ENCODE measurements at places on chromosomes 7 and 10.

- no peak for DNase-seq
- H3K27me3 ChIP-seq: peaks cover 15% of the 10 kb centered on the region
- H3K4me1 ChIP-seq: no peaks in the 10 kb centered on the region
- H3K4me3 ChIP-seq: no peak overlapping the region
- no peaks in the 10 kb centered on the region for H3K36me3 ChIP-seq
These were observed 169.0 kb upstream of the GPR26 start for GRCh38 chr10:123496996-123497660.

- H3K4me3 ChIP-seq: no peak overlapping the region
- no peaks in the 10 kb centered on the region for H3K36me3 ChIP-seq
- H3K27me3 ChIP-seq: no peaks in the 10 kb centered on the region
These were observed 19.4 kb downstream of the PON3 start for GRCh38 chr7:95376632-95377400.

DNA sequence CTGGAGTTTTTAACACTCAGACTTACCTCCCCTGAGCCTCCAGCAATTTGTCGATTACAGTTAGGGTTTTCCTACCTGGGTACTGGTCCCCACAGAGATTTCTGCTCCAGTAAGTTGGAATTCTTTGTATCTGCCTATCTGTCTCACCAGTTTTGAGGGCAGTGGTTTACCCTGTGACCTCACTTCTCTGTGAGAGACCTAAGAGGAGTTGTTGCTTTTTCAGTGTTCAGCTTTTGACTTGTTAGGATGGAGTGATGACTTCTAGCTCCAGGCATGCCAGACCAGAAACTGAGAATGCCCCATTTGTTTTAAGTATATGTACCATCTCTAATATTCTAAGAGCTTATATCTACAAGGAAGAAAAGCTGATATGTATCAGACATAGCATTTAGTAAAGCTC lies 42.9 kb downstream of the CSGALNACT2 start:
- no peak for DNase-seq
- no peak overlapping the region for H3K4me3 ChIP-seq
- H3K4me1 ChIP-seq: no peaks in the 10 kb centered on the region
- H3K36me3 ChIP-seq: peaks cover 73% of the 10 kb centered on the region

DNA sequence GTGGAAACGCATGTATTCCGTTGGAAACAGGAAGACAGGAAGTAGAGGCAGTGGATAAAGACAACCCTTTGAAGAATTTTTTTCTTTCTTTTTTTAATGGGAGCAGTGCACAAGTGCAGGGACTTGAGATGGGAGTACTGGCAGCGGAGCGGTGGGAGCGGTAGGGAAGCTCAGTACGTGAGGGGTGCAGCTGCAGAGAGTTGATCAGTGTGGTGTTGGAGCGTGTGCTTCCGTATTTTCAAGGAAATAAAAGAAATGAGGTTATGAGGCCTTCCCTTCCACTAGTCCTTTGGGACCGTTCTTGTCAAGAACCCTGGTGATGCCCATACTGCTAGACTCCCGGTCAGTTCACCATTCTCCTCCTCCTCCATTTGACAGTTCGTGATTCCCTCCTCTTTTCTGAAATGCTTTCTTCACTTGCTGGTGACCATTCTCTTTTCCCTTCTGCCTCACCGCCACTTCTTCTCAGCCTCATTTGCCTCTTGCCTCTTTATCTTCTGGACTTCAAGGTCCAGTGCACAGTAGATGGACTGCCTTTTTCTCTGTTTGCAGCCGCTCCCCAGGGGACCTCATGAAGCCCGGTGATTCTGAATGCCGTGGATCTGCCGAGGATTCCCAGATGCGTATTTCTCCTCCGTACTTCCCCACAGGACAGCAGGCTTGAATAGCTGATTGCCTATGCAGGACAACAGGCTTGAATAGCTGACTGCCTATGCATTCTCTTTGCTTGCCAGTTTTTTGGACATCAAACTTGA lies 39.1 kb upstream of the TMEM236 start:
- no peak overlapping the region for H3K4me3 ChIP-seq
- H3K27me3 ChIP-seq: no peaks in the 10 kb centered on the region
- no peak for DNase-seq

GRCh38 chr10:119762805-119763798 lies 37.3 kb downstream of the INPP5F start:
- no peaks in the 10 kb centered on the region for H3K27me3 ChIP-seq
- no peak for DNase-seq
- H3K36me3 ChIP-seq: no peaks in the 10 kb centered on the region
- H3K4me1 ChIP-seq: no peaks in the 10 kb centered on the region

GRCh38 chr10:71754562-71754961 lies 18.8 kb downstream of the VSIR start:
- H3K27ac ChIP-seq: 0 out of 2 replicates have a peak overlapping the region, but pooled peaks have one; percentile 16
- H3K4me1 ChIP-seq: peaks cover 59% of the 10 kb centered on the region
- no peaks in the 10 kb centered on the region for H3K27me3 ChIP-seq
- H3K4me3 ChIP-seq: no peak overlapping the region

DNA sequence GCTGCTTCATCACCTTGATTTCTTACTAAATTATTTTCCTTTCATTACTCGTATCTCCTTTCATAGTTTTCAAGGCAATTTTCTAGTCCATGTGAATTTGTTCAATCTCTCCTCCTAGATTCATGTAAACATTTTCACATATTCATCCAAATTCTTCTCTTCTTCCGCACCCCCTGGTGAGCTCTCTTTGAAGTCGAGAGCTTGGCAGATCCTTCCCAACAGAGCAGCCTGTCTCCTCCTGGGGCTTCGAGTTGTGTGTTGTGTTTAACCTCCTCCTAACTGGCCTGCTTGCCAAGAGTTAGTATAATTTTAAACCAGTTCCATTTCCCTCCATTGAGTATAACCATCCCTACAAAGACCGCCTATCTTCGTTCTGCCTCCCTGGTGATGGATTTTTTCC lies 272.4 kb upstream of the CELF2 start:
- no peak overlapping the region for H3K4me3 ChIP-seq
- H3K27me3 ChIP-seq: no peaks in the 10 kb centered on the region
- no peak overlapping the region for H3K27ac ChIP-seq
- H3K4me1 ChIP-seq: no peaks in the 10 kb centered on the region
- H3K36me3 ChIP-seq: no peaks in the 10 kb centered on the region
- DNase-seq: no peak

DNA sequence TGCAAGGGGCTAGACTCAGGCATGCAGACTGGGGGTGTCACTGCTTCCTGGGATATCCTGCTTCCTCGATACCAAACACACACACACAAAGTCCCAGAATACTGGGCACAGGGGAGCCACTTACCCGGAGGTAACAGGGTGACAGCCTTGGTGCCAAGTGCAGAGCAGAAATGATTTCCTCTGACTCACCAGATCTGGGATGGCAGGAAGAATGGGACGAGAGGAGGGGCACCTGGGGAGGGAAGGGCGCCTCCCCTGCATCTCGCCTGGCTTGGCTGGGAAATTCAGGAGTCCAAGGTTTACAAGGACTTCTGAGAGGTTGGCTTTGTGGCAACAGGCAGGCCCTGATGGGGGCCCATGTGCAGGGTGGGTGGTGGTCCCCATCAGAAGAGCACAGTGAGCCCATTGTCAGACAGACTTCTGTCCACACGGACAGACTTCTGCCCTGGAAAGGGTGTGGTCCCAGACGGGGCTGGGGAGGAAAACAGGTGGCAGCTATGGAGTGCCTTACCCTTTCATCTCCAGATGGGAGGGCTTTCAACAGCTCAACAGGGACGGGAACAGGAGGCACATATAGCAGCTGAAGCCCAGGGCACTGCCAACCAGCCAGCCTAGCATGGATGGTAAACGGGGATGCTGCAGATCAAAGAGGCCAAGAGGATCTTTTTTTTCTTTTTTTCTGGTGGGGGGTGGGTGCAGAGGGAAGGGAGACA lies 9.7 kb upstream of the CCL24 start:
- H3K4me3 ChIP-seq: no peak overlapping the region
- H3K27me3 ChIP-seq: no peaks in the 10 kb centered on the region
- H3K4me1 ChIP-seq: no peaks in the 10 kb centered on the region
- DNase-seq: no peak

DNA sequence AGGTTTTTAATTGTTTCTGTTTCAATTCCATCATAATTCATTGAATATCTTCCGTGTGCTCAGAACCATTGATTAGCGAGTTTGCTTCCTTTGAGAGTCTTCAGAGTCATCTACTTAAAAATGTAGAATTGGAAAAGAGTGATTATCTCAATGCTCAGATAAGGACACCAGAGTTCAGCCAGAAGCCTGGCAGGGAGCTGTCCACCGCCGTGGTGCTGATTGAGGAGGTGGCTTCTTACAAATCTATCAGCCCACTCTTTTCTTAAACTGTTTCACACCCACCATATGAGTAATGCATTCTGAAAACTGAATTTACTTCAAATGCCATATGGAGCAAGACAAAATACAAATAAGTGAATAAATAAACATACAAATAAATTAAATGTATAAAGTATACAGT lies 79.3 kb downstream of the INSYN2A start:
- H3K27ac ChIP-seq: no peak overlapping the region
- H3K4me1 ChIP-seq: peaks cover 3% of the 10 kb centered on the region
- DNase-seq: peak; percentile 72

- no peak for DNase-seq
- no peaks in the 10 kb centered on the region for H3K36me3 ChIP-seq
- no peaks in the 10 kb centered on the region for H3K27me3 ChIP-seq
- 0 out of 2 replicates have a peak, but pooled peaks cover 3% of the 10 kb centered on the region for H3K4me1 ChIP-seq
- H3K27ac ChIP-seq: no peak overlapping the region
- no peak overlapping the region for H3K4me3 ChIP-seq
These were observed 7.5 kb downstream of the KCP start for GRCh38 chr7:128902761-128903585.

DNA sequence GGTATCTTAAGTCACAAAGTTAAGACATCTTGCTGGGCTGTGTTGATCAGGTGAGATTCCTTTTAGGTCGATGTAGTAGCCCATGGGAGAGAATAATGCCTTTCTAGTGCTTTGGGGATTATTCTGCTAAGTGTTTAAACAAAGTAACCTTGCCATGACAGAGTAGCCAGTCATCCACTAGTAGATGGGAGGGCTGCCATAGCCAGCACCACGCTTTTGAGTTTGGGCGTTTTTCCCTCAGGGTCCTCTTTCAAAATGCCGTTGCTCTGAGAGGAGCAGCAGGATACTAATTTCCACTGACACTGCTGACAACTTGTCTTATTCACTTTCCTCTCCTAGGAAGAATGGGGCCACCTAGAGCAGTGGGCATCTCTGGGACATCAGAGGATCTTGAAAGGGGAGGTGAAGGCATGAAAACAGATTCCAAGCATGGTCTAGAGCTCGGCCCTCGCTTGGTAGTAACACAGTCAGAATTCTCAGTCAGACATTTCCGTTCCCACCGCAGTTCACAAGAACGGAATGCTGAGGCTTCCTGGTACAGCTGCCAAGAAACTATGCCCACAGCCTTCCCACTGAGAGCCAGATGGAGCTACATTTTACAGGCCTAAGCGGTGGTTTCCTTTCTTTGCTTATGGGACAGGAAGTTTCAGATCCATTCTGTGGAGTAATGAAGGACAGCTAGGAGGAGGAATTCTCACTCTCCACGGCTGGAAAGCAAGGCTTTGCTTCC lies 15.3 kb upstream of the RSU1 start:
- H3K36me3 ChIP-seq: no peaks in the 10 kb centered on the region
- H3K4me1 ChIP-seq: peaks cover 6% of the 10 kb centered on the region
- no peak overlapping the region for H3K27ac ChIP-seq

DNA sequence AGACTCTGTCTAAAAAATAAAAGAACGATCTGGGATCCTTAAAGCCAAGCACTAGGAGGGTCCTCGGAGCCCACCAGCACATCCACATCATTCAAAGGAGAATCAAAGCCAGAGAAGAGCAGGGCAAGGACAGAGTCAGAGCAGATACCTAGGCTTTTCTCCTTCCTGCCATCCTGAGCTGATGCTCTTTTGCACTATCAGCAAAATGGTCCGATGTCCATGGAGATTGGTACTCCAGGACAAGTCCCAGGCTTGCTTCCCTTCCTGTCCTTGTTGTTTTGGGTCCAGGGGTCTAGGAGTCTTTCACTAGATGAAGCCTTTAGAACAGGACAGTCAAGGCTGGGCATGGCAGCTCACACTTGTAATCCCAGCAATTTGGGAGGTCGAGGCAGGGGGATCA lies 58.0 kb upstream of the ELN start:
- H3K36me3 ChIP-seq: no peaks in the 10 kb centered on the region
- no peak overlapping the region for H3K27ac ChIP-seq
- no peaks in the 10 kb centered on the region for H3K27me3 ChIP-seq
- no peak overlapping the region for H3K4me3 ChIP-seq
- no peaks in the 10 kb centered on the region for H3K4me1 ChIP-seq

DNA sequence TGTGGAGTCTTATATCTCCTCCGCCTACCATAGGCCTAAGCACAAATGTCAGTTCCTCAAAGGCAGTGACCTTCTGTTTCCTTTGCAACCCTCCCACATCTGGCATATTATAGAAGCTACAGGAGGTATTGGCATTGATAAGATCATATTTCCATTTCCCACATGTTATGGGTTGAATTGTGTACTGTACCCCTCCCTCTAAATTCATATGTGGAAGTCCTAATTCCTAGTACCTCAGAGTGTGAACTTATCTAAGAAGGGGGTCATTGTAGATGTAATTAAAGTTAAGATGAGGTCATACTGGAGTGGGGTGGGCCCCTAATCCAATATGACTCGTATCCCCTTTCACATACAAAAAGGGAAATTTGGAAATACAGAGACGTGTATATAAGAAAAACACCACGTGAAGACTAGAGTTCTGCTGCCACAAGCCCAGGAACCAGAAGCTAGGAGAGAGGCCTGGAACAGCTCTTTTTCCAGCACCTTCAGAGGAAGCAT lies 6.1 kb upstream of the LAMB4 start:
- DNase-seq: no peak
- no peaks in the 10 kb centered on the region for H3K36me3 ChIP-seq
- no peak overlapping the region for H3K27ac ChIP-seq
- peaks cover 5% of the 10 kb centered on the region for H3K27me3 ChIP-seq
- H3K4me1 ChIP-seq: no peaks in the 10 kb centered on the region
- no peak overlapping the region for H3K4me3 ChIP-seq

DNA sequence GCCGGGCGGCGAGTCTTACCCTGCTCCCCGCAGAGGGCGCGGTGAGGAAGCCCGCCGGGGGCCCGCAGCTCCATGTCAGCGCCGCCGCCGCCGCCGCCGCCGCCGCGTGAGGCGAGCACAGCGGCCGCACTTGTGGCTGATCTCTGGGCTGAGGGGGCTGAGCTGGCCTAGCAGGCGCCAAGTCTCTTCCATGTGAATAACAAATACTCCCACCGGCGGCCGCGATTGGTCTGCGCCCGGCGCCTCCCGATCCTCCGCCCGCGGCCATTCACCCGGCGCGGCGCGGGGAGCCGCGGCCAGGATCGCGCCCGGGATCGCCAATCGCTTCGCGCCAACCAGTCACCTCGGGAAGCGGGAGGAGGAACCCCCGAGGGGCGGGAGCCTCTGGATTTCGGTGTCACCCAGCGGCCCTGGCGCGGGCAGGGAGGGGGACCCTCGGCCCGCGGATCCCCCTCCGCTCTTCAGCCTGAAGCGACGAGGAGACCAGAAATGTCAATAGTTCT lies at the start of gene GRM8:
Gene GRM8, minus strand, starts transcription at position 164 of the 503 bp plus-strand sequence.
- H3K27me3 ChIP-seq: peaks cover 13% of the 10 kb centered on the region
- no peaks in the 10 kb centered on the region for H3K36me3 ChIP-seq
- no peak within 1 kb of the TSS for H3K4me3 ChIP-seq
- DNase-seq: no peak

GRCh38 chr10:70212879-70213278 lies 20.4 kb downstream of the PPA1 start:
- H3K4me3 ChIP-seq: no peak overlapping the region
- H3K36me3 ChIP-seq: peaks cover 95% of the 10 kb centered on the region
- H3K4me1 ChIP-seq: no peaks in the 10 kb centered on the region
- H3K27ac ChIP-seq: no peak overlapping the region
- no peaks in the 10 kb centered on the region for H3K27me3 ChIP-seq

- H3K36me3 ChIP-seq: no peaks in the 10 kb centered on the region
- no peak for DNase-seq
- H3K4me3 ChIP-seq: no peak overlapping the region
- no peaks in the 10 kb centered on the region for H3K27me3 ChIP-seq
These were observed 1152.0 kb downstream of the SORCS3 start for GRCh38 chr10:105793071-105793470.
